Vagina (tissue), 2 donors: ENCODE measurements at places on chromosomes 2 and 18. TPM values are rescaled to one million over a fixed set of nuclear protein-coding genes. Genes with fewer than 3 reads are reported as not detected.

DNA sequence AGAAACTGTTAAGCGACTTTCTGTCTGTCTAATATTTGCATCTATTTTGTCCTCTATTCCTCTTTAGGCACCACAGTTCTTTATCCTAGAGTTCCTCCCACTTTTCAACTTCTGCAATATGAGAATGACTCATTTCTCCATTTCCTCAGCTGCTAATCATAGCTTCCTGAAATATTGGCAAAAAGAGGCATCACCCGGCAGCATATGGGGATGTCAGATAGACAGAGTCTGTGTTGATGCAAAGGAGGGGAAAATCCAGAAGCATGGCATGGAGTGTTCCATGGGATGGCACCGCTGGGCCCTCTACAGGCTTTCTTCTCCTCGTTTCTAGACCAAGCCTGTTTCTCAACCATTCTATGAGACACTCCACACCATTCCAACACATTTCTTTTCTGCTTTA is 93.4 kb downstream of the DOCK10 start:
- no peak for DNase-seq

GRCh38 chr2:210038078-210038477 is 35.6 kb downstream of the RPE start:
- no peak for DNase-seq

- DNase-seq = no peak
These were observed 37.0 kb downstream of the CTIF start for GRCh38 chr18:48575658-48576456.

DNA sequence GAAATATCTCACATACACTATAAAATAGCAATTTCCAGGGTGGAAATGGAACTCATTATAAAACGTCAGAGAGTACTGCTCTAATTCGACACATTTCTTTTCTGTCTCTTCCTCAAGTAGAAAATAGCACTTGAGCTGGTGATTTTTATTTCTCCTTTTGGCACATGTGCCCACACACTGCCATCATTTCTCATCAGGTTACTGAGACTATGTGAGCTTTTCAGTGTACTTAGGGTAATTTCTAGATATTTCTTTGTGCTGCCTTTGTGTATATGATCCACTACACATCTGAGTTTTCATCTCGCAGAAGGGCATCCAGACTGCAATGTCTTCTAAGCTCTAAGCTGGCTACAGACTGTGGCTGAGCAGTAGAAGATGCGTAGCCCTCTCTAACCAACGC is 62.1 kb upstream of the PGAP1 start:
- DNase-seq = no peak

Gene ANKRD30BL
- total RNA-seq = 1.2 TPM

DNA sequence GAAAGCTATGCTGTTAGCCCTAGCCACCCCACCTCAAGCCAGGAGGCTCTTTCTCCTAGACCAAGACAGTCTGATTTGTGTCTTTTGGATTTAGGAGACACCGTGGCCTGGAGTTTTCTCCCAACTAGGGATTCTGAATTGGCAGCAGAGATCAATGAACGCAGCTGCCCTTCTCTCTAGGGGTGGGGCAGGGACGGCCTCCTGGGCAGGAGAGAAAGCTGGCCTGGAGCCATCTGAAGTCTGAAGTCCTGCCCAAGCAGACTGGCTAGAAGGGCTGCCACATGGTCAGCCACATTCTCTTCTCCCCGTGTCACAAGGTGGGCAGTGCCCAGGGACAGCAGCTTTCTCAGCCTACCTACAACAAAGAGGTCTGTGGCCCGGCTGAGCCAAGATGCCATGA is 45.1 kb downstream of the PIEZO2 start:
- DNase-seq = no peak

Gene STAT4
- 9.1 TPM for total RNA-seq

DNA sequence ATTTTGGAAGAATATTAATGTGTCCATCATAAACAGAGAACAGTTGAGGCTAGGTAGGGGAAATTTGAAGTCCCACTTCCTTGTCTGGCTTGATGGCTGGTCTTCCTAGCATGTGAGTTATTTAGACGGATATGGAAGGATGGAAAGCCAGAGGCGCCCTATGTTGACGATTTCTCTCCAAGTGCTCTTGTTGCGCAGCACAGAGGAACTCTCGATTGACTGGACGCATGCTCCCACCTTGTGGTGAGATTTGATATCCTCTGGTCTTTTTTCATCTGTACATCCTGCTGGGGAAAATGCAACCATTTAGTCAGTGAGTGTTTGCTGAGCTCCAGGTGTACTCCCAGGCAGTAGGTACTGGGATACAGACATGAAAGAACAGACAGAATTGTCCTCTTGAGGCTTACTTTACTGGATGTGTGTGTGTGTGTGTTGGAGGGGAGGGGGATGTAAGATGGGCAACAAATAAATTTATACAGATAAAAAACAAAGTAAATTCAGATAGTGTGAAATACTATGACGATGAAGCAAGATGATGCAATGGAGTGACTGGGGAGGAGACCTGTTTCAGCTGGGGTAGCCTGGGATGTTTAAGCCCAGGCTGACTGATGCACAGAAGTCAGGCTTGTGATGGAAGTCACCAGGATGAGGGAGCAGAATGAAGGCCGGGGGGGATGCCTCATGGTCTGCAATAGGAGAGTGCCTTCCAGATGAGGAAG is 137.2 kb downstream of the TRIM43 start:
- peak; percentile 88 for DNase-seq

Gene TRABD2A
- total RNA-seq = 5.4 TPM

DNA sequence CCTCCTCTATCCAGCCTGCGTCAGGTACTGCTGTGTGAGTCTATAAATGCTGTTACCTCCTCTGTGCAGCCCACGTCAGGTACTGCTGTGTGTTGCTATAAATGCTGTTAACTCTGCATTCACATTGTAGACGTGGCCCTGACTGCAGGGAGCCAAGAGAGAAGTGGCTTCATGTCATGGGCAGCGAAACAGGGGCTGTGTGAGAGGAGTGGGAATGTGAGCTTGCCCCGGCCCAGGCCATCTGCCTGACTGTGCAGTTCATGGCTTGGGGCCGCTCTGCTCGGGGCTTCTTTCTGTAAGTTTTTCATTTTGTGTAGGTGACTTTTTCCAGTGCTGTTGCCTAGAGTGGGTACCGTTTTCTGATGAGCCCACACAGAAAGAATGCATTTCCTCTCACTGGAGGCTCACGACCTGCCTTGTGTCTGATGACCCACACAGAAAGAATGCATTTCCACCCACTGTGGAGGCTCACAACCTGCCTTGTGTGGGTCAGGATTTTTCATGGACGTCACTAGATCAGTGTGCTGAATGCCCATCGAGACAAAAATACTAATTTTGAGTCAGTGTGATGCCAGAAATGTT is 104.5 kb downstream of the SNTG2 start:
- DNase-seq = no peak

- DNase-seq = no peak
These were observed 42.4 kb downstream of the LRRFIP1 start for GRCh38 chr2:237669628-237670392.

Gene COL3A1
- 123 TPM for total RNA-seq

DNA sequence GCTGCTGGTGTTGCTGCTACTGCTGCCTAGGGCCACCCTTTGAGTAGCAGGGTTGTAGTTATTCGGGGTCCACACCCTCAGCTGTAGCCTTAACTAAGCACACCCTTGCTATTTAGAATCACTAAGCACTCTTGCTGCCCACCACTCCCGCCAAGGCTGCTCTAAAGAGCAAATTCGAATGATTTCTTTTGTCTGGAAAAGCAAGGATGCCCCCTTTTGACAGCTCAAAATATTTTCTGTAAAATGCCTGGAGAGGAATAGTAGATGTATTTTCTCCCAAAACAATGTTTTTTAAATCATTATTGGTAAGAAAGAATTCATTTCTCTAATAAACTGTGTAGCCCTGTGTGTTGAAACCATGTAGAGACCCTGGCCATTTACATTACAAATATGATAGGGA is 80.8 kb upstream of the PAPOLG start:
- no peak for DNase-seq

Gene SCN7A
- total RNA-seq = 15.0 TPM

DNA sequence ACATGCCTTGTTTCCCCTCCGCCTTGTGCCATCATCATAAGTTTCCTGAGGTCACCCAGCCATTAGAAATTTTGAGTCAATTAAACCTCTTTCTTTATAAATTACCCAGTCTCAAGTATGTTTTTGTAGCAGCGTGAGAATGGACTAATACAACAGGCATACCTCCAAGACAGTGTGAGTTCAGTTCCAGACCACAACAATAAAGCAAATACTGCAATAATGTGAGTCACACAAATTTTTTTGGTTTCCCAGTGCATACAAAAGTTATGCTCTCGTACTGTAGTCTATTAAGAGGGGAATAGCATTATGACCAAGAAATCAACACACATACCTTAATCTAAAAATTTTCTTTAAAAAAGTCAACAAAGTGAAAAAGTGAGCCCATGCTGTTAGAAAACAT is 217.2 kb downstream of the NR4A2 start:
- DNase-seq = no peak

DNA sequence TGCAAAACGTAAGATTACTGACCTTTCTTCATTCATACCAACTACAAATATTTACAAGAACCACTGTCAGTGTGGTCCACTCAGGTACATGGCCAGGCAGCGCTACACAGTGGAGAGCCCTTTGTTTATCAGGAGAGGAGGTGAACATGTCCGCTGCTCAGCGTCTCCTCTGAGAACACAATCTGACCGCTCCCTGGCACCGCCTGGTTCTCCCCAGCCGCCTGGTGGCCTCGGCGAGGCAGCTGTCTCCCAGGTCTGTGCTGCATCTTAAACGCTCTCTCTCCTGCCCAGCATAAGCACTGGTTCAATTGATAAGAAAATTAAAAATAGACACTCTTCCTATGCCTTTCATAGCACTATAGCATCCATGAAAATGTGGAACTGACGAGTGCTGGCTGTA is 146.8 kb upstream of the PXDN start:
- no peak for DNase-seq

- no peak for DNase-seq
These were observed 70.3 kb upstream of the RMDN2 start for GRCh38 chr2:37854676-37855282.

- no peak for DNase-seq
These were observed 673 bp downstream of the CENPO start for GRCh38 chr2:24793761-24794435.

GRCh38 chr2:9144617-9145016 is 62.0 kb upstream of the ASAP2 start:
- DNase-seq = no peak

DNA sequence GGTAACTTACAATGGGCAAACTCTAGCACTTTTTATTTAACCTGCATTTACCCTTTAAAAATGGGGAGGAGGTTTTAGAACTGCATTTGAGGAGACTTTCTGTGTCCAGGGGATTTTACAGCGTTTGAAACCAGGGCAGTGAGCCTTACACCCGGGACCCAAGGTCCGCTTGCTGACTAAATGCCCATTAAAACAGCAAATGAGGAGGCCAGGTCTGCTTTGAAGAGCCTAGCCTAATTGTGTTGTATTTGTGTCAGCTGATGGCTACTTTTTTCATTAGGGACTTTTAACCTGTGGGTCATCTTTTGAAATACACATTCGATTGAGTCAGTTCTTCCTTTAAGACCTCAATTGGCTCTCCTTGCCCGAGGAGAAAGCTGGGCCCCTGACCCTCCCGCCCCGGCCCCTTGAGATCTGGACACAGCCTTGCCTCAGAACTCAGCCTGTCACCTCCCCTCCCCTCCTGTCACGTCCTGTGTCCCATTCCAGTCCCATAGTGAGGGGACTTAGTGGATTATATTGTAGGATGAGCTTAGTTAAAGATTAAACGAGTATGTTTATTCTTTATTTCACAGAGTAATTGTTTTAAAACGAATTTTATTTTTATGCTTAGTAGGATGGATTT is 69.0 kb downstream of the KLHL29 start:
- no peak for DNase-seq

DNA sequence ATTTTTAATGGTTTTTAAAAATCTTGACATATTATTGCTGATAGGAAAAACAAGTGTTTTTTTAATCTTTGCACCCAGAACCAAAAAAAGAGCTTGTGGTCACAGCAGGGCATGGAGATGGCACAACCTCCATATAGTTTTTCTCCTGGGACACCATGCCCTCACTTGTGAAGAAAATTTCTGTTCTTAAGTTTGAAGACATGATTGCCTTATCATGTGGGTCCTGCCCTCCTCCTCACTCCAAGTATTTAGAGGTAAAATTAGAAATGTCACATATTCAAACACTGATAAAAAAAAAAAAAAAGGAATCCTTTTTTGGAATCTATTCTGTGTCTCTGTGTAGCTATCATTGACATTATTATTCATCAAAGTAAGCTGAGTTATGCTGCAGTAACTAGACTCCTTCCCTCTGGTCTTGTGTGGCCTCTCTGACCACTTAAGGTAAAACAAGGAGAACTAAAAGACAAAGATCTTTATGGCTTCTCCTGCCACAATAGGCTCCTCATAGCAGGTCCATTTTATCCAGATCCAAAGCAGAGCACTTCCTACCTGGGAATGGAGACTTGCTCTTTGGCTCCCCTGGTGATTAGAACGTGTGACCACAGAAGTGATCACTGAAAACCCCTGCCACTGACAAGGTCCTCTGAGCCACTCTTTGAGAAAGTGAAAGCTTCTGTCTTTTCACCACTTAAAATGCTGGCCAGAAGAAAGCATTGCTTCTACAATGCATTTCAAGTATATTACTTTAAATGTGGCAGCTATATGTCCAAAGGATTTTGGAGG is 19.8 kb downstream of the ADD2 start:
- DNase-seq = no peak

GRCh38 chr2:221103930-221104329 is 468.2 kb downstream of the EPHA4 start:
- DNase-seq = peak; percentile 86

Gene LOXHD1
- total RNA-seq = not detected

- DNase-seq = no peak
These were observed 723.2 kb downstream of the DPP10 start for GRCh38 chr2:115165529-115166109.

DNA sequence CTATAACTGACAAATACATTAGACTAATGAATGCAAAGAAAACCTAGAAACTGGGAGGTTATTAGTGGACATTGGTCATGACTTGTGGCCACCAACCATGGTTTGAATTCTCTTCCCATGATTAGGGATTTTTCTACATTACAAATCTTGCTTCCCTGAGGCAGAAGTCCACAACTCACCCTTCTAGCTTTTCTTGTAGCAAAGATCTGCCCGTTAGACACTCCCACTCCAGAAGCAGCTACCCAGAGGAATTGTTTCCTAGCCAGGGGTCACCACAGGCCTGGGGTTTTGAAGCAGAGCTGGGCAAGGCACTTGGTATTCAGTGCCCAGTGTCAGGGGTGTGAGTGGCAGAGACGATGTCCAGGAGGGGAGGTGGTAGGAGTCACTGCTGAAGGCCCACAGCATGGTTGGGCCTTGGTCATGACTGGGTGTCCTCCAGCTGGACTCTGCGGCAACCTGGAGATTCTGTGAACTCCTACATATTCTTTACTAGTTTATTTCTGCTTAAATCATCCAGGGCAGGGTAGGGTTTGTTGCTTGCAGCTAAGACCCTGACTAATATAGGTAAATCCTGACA is 54.9 kb downstream of the ACTR2 start:
- no peak for DNase-seq

DNA sequence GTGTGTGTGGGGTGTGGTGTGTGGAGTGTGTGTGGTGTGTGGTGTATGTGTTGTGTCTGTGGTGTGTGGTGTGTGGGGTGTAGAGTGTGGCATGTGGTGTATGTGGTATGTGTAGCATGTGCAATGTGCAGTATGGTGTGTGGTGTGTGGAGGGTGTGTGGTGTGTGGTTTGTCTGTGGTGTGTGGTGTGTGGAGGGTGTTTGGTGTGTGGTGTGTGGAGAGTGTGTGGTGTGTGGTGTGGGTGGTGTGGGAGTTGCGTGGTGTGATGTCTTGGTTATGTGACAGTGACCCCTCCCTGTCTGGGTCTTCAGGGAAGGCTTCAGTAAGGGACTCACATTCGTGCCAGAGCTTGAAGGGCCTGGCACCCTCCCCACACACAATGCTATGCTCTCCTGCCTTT is 718.2 kb upstream of the SOX11 start:
- no peak for DNase-seq

- no peak for DNase-seq
These were observed 61.9 kb downstream of the AQP4 start for GRCh38 chr18:26803643-26804042.
